CD4-positive, alpha-beta T cell treated with Interferon gamma for 1 hour (primary cell): ENCODE measurements at places on chromosomes 13 and 19.

GRCh38 chr13:45546410-45546765 lies 69.2 kb downstream of the ERICH6B start:
- DNase-seq, result no peak

DNA sequence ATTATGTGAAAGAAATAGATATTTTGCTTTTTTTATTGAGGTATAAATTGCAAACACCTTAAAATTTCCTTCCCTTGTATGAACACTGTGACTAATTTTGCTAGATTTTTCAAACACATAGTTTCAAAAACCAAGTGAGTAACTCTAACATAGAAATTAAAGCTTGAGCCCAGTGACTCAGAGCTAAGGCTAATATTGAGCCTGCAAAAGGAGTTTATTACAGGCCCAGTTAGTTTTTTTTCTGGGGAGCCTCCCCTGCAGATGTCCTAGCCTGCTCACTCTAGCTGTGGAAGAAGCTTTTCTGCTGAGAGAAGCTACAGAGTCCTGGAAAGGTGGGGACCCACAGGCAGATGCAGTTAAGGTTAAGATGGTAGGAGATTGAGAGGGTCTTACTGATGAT lies 3.4 kb downstream of the ZNF430 start:
- no peak for DNase-seq

GRCh38 chr13:22801402-22802003 lies 379.3 kb upstream of the SGCG start:
- no peak for DNase-seq

GRCh38 chr13:75220238-75220542 lies 261.8 kb downstream of the TBC1D4 start:
- DNase-seq, result no peak

DNA sequence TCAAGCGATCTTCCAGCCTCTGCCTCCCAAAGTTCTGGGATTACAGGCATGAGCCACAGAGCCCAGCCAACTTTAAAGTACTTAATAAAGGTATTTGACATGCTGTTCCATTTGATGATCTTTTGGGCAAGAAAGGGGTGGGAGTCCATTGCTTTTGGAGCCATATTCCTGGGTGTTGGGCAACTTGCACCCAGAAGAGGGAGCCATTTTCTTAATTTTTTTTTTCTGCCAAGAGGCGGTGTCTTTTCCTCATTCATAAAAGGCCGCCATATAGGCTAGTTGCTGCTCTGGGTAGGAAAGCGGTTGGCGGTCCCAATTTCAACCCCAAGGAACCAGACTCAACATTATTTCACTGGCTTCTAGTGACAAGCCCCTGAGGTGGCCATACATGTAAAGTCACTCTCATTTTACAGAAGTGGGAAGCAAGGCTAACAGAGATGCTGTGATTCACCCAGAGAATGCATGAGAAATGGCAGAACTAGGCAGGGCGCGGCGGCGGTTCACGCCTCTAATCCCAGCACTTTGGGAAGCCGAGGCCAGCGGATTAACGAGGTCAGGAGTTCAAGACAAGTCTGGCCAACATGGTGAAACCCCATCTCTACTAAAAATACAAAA lies 139.6 kb downstream of the CACNA1A start:
- DNase-seq, result no peak

DNA sequence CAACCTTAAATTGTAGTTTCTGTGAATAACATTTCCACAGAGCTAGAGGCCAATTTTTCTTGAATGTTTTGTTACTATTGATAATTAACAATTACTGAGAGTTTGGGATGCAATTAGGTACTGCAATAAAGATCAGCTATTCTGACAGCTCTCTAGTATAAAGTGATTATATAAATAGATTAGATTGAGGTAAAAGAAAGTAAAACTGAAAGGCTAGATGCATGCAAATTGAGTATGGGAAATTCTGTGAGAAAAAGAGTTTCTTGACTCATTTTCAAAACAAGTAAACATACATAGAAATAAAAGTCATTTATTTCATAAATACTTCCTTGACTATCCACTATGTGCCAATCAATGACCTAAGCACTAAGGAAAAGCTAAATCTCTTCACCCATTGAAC lies 1087.5 kb upstream of the ATXN8OS start:
- DNase-seq, result no peak

DNA sequence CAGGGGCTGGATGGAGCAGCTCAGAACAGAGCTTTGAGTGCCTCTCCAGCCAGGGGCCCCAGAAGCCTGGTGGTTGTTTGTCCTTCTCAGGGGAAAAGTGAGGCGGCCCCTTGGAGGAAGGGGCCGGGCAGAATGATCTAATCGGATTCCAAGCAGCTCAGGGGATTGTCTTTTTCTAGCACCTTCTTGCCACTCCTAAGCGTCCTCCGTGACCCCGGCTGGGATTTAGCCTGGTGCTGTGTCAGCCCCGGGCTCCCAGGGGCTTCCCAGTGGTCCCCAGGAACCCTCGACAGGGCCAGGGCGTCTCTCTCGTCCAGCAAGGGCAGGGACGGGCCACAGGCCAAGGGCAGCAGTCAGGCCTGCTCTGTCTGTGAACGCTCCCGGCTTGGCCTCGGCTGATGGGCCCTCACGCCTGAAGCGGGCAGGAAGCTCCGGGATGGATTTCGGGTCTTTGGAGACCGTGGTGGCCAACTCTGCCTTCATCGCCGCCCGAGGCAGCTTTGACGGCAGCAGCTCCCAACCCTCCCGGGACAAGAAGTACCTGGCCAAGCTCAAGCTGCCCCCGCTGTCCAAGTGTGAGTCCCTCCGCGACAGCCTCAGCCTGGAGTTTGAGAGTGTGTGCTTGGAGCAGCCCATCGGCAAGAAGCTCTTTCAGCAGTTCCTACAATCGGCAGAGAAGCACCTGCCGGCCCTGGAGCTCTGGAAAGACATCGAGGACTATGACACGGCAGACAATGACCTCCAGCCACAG lies at the start of gene GRK1:
Gene GRK1, plus strand, starts transcription at position 269 of the 751 bp plus-strand sequence. Its CDS starts 168 bp downstream, at position 437.
- DNase-seq, result no peak

DNA sequence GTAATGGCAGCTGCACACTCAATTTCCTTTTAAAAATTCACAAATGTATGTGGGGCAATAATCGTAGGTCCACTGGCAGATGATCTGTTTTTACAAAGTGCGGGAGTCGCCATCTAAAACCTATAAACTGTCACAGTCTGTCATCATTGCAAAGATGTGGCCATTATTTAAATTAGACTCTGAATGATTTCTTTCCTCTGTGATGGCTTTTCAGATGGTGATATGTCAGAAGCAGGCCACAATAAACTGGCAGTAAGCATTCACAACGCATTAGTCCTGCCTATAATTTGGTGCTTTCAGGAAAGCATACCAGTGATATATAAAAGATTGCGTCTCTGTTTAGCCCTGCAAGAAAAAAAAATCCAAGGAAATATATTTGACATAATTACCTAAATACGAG lies 226.8 kb downstream of the TBC1D4 start:
- no peak for DNase-seq

DNA sequence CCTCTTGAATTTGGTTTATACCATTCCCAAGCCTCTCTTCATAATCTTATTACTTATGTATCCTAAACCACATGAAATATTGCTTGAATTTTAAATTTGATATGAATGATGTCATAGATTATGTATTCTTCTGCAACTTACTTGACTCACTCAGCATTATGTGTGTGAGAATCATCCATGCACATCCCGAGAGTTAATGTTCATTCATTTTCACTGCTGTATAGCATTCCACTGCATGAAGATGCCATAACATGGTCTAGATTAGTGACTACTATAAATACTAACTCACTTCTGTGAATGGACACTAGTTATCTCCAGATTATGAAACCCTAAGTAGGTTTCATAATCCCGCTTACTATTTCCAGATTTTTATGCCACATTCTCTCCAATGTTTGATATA lies 25.0 kb upstream of the RAP2A start:
- no peak for DNase-seq

DNA sequence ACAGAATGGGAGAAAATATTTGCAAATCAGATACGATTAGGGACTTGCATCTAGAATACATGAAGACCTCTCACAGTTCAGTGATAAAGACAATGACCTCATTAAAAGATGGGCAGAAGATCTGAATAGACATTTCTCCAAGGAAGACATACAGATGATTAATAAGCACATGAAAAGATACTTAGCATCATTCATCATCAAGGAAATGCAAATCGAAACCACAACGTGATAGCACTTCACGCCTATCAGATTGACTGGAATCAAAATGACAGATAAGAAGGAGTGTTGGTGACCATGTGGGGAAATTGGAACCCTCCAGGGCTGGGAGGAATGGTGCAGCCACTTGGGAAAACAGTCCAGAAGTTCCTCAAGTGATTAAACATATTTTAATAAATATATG lies 25.8 kb downstream of the CFAP97D2 start:
- no peak for DNase-seq

GRCh38 chr13:109494925-109495369 lies 291.4 kb downstream of the IRS2 start:
- DNase-seq, result no peak

- DNase-seq, result no peak
These were observed 888.6 kb downstream of the DIAPH3 start for GRCh38 chr13:59274958-59275727.

DNA sequence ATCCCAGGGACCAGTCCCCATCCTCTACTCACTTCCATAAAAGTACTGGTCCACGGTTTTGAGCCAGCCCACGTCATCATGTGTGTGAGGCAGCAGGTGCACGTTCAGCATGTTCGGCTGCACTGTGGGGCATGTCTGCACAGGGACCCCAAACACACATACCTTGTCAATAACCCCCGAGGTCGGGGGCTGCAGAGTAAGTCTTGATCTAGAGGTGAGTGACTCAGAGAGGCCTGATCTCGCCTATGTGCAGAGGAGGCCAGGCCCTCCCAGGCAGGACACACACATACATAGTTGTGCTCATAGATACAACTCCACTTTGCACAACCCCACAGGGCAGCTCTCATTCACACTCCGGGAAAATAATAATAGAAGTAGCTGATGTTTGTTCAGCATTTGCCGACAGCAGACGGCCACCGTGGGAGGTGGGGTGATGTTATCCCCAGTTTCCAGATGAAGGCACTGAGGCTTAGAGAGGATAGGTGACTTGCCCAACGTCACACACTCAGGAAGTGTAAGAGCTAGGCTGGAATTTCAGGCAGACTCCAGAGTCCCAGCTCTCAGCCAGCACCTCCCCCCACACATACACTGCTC lies 774 bp downstream of the MAN2B1 start:
- peak; percentile 28 for DNase-seq

- DNase-seq, result no peak
These were observed 714 bp downstream of the HSH2D start for GRCh38 chr19:16144216-16144581.

GRCh38 chr19:39671739-39672363 lies 16.1 kb downstream of the LGALS16 start:
- peak; percentile 31 for DNase-seq

- DNase-seq, result no peak
These were observed 31.2 kb upstream of the KLF2 start for GRCh38 chr19:16293118-16294091.

GRCh38 chr19:55344444-55344843 lies 4.8 kb downstream of the KMT5C start:
- no peak for DNase-seq

DNA sequence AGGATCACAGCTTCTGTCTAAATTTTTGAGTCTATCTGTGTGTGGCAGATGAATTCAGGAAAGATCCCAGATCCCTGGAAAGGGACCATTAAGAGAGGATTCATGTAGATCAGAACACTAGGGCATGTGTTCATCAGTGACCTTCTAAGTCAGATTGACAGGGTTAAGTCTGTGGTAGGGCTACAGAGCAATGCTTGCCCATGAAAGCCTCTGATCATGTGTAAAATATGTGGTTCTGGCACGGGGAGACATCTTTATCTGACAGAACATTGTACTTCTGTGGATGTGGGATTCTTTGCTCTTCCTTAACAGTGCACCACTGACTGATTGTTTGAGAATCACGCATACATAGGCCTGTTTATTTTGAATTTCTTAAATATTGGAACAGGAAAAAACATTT lies 42.9 kb downstream of the ZNF506 start:
- no peak for DNase-seq

GRCh38 chr13:100428986-100429385 lies 159.6 kb downstream of the GGACT start:
- no peak for DNase-seq

GRCh38 chr19:10654610-10655456 lies 687 bp downstream of the ILF3 start:
- DNase-seq, result peak; percentile 61
